Activated CD4-positive, alpha-beta T cell treated with anti-CD3 and anti-CD28 coated beads for 24 hours (primary cell): ENCODE measurements at places on chromosomes 4 and X.

GRCh38 chr4:181225616-181226261 is 1017.5 kb upstream of the TENM3 start:
- DNase-seq: no peak

DNA sequence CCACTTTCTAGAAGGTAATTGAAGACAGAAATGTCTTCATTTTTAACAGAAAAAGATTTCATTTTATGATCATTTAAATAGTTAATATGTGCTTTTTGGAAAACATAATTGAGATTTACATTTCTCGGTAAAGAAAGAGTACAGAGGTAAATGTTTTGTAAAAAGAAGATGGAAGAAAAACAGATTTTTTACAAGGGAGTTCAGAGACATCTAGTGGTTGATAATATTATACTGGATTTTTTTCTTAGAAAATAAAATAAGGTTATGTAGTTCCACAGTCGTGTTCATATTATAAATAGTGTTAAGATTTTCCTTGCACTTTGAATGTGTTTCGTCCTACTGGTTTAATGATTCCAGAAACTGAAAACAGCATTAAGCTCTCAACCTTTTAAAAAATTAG is 60.6 kb downstream of the SMARCA1 start:
- DNase-seq: no peak

GRCh38 chrX:120147537-120147936 is 10.9 kb upstream of the RHOXF2 start:
- DNase-seq: no peak

- DNase-seq: no peak
These were observed 145.8 kb upstream of the SPRY1 start for GRCh38 chr4:123250843-123251242.

- DNase-seq: no peak
These were observed 19.3 kb upstream of the ING2 start for GRCh38 chr4:183485411-183486160.

DNA sequence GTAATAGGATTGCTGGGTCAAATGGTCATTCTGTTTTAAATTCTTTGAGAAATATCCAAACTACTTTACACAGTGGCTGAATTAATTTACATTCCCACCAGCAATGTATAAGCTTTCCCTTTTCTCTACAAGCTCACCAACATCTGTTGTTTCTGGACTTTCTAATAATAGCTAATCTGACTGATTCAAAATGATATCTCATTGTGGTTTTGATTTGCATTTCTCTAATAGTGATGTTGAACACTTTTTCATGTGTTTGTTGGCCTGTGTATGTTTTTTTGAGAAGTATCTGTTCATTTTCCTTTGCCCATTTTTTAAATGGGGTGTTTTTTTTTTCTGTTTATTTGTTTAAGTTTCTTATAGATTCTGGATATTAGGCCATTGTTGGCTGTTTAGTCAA is 659.0 kb upstream of the GNPDA2 start:
- no peak for DNase-seq
